ENCODE measurements at places on chromosomes 2 and 18. TPM values are rescaled to one million over a fixed set of nuclear protein-coding genes. Genes with fewer than 3 reads are reported as not detected.

DNA sequence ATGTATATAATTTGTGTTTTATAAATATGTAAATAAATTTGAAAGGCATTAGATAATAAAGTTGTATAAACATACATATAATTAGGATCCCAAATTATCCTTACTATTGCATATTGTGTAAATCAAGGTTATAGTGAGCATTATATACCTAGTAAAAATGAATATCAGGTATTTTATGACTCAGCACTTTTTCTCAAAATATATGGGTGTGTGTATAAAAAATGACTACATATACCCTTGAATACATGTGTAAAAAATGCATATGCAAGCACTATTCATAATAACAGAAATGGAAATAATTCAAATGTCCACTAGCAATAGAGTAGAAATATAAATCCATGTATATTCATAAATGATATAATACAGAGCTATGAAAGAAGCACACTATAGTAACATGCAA lies 870.9 kb upstream of the CNTNAP5 start:
- H3K4me1 ChIP-seq: no peaks in the 10 kb centered on the region
- no peak for DNase-seq
- H3K27ac ChIP-seq: no peak overlapping the region
- no peaks in the 10 kb centered on the region for H3K36me3 ChIP-seq
- H3K27me3 ChIP-seq: no peaks in the 10 kb centered on the region

DNA sequence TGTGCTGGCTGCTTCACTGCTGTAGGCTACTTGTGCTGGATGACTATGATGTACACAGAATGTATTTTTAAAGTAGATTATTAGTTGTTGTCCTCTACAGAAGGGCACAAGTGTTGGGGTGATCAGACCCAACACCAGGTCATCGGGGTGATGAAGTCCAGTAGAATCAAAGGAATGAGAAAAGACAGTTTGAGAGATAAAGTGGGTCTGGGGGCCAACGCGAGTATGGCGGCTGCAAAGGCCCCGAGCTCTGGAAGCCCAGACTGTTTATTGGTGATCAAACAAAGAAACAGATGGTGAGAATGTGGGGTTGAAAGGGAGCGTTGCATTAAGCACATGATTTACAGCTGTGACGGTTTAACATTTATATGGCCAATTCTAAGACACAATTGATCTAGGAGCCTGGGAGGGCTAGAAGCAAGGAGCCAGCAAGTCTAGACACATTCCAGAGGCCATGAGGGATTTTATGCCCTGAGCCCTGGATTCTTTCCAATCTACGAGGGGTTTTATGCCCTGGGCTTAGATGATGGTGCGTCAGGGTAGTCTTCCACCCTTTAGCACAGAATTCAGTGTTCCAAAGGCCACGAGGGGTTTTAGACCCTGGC lies 153.5 kb downstream of the AGPS start:
- peaks cover 9% of the 10 kb centered on the region for H3K36me3 ChIP-seq
- H3K4me3 ChIP-seq: no peak overlapping the region
- no peak overlapping the region for H3K27ac ChIP-seq
- peak; percentile 35 for DNase-seq

DNA sequence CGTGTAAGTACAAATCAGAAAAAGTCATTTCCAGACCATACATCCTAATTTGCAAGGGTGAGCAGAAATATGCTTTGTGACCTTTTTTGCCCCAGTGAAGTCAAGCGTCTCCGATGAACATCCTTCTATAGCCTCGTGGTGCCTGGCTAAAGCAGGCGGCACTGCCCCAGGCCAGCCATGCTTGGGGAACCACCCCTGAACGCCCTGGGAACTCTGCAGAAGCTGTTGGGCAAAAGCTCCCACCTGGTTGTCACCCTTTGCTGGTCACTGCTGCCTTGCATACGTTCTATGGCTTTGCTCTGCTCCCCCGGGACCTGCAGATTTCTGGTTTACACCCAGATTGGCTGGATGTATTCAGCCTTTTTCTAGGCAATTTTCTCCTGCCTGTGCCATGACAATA lies 256.4 kb downstream of the SS18 start:
- no peaks in the 10 kb centered on the region for H3K27me3 ChIP-seq
- H3K36me3 ChIP-seq: no peaks in the 10 kb centered on the region
- H3K27ac ChIP-seq: no peak overlapping the region
- no peak overlapping the region for H3K4me3 ChIP-seq

GRCh38 chr2:40373111-40373510 lies 78.8 kb downstream of the SLC8A1 start:
- H3K4me1 ChIP-seq: peaks cover 13% of the 10 kb centered on the region
- H3K4me3 ChIP-seq: no peak overlapping the region
- no peak for DNase-seq
- H3K27me3 ChIP-seq: no peaks in the 10 kb centered on the region
- H3K27ac ChIP-seq: no peak overlapping the region

GRCh38 chr2:28336264-28336980 lies 56.2 kb upstream of the FOSL2 start:
- no peak for DNase-seq
- no peak overlapping the region for H3K4me3 ChIP-seq
- no peaks in the 10 kb centered on the region for H3K36me3 ChIP-seq
- no peaks in the 10 kb centered on the region for H3K4me1 ChIP-seq
- H3K27ac ChIP-seq: no peak overlapping the region

AFF3 gene
- 5.9 TPM for total RNA-seq

SERPINB11 gene
- not detected for total RNA-seq

All from GM23338 (cell line).